ENCODE measurements at places on chromosomes 1 and 21.
A peak's percentile ranks its signal among the peaks of the same experiment; 100 is the strongest.

DNA sequence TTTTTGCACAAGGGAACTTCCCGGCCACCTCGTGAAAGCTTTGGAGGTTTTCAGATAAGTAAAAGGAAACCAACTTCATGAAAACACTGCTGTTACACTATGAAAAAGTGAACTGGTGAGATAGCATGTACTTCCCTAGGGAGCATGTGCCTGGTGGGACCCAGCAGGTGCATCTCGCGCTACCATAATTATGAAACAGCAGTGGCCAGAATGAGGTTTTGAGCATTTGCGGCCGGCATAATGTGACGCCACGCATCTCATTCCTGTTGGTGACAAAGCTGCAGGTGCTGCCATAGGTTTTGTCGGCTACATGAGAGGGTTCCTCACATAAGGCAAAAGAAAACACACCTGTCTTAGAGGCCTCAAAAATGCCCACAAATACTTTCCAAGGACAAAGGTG lies 1.7 kb downstream of the KRTAP10-3 start:
- no peak for DNase-seq

- DNase-seq: no peak
Measured at GRCh38 chr1:54624466-54625464, 1.4 kb upstream of the FAM151A start.

- DNase-seq: peak; percentile 8
Measured at GRCh38 chr1:96233422-96233821, 488.2 kb upstream of the PTBP2 start.

GRCh38 chr1:27100335-27101053 lies 54.4 kb downstream of the SLC9A1 start:
- no peak for DNase-seq

DNA sequence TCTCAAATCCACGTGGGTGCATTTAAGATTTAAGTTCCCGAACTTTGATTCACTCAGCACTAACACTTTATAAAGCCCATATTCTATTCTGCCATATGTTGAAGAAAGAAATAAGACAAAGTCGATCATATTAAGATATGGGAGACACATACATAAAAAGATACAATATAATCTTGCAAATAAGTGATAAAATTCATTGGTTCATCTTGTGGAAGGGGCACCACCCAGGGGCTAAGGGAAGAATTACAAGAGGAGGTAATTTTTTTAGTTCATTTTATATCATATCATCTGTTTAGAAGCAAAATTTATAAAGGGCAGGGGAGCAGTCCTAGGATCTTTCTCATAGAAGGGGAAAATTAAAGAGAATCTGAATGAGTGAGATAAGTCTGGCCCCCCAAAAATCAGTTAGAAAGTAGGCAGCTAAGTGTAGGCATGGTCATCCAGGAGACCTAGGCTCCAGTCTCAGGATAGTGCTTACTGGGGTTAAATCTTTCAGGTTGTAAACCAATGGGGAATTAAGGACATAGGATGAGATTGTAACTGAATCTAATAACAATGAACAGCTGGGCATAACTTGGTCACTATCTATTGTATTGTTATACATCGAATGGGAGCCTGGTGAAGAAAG lies 124.2 kb upstream of the L1TD1 start:
- DNase-seq: no peak

DNA sequence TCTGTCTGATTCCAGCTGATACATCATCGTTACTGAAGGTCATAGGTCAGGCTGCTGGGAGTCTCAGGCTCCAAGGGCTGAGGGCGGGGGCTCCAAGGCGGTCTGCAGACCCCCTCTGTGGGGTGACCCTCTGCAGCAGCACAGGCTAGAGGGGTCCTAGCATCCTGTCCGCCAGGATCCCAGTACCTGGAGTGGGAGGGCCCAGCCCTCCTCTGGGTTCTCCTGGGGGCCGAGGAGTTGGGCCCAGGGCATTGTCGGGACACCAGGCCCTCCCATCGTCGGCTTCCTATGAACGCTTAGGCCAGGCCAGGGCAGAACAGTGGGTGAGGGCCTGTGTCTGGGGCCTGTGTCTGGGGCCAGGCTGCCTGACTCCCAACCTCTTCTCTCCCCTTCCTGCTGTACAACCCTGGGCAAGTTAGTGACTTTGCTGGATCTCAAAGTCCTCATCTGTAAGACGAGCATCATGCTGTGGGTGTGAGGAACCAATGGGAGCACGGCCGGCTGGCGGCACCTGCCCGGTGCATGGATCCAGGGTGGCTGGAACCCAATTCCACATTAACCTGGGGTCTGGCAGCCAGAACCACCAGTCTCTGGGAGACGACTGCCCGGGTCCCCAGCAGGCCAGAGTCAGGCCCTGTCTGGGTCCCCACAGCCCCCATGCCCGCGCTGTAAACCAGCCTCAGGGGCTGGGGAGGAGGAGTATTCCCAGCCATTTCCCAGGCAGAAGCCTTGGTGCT lies 56.2 kb upstream of the COL18A1 start:
- no peak for DNase-seq

GRCh38 chr1:215923129-215923824 lies 356.2 kb downstream of the KCTD3 start:
- no peak for DNase-seq

DNA sequence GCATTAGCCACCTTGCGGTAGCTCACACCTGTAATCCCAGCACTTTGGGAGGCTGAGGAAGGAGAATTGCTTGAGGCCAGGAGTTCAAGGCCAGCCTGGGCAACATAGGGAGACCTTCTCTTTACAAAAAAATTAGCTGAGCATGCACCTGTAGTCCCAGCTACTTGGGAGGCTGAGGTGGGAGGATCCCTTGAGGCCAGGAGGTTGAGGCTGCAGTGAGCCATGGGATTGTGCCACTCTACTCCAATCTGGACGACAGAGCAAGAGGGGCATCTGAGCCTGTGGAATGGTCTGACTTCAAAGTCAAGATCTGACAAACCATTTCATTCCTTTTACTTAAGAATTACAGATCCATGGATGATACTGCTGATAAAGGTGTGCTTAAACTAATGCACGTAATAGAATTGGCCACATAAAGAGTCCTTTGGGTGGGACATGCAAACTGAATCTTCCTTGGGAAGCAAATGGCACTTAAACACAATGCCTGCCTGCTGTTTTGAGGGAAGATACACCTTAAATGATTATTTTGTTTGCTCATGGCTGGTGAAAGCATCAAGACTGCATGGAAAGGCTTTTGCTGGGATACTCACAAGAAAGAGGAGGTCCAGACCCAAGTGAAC lies 2.5 kb upstream of the TMEM201 start:
- no peak for DNase-seq

DNA sequence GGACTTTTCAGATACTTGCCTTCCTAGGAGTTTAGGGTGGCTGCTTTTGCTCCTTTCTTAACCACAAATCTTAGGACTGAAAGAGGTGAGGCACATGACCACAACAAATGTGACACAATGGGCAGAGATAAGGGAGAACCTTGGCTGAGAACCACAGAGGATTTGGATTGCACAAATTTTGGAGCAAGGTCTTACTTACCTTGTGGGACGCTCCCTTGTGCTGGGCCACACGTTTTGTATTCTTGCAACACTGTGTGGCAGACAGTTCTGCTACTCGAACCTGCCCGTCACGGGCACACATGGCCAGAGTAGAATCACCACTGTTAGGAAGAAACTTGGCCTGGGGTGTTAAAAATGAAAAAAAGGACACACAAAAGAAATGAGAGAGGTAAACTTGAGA lies 23.9 kb downstream of the DCAF8 start:
- DNase-seq: no peak

DNA sequence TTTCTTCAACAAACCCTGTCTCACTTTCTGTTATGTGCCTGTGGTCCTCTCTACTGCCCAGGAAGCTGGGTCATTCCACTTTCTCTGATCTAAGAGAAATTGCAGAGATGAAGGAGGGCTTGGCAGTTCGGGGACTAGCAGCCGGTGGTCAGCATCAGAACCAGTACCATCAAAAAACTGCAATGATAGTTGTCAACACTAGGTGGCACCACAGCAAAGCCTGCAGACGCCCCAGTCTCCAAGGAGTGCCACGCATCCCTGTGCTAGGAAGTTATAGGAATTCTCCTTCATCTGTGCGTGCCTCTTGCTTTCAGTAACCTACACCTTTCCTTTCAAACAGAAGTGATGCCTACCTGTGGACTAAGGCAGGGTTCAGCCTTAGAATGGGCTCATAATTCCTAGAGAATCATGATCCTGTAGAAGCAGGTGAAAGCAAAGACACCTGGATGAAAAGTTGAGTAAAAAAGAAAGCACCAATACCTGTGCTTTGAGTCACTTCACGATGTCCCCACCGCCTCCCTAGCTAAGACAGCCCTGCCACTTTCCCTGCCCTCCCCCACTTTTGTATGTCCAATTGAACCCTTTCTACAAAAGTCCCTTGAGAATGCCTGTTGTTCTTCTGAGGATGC lies 129.2 kb downstream of the ADAMTS1 start:
- DNase-seq: peak; percentile 53

GRCh38 chr1:208069908-208070307 lies 159.0 kb upstream of the CD34 start:
- DNase-seq: no peak

- no peak for DNase-seq
Measured at GRCh38 chr1:245968775-245969174, 538.3 kb downstream of the SMYD3 start.

DNA sequence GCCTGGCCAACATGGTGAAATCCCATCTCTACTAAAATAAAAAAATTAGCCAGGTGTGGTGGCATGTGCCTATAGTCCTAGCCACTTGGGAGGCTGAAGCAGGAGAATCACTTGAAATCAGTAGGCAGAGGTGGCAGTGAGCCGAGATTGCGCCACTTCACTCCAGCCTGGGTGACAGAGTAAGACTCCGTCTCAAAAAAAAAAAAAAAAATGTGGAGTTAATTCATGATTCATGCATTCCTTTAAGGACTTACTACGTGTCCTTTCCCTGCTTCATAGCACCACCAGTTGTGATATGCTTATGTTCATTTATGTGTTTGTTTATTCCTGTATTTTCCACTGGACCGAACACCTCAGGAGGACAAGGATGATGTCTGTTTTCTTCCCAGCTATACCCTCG lies 12.7 kb upstream of the PRELP start:
- no peak for DNase-seq

DNA sequence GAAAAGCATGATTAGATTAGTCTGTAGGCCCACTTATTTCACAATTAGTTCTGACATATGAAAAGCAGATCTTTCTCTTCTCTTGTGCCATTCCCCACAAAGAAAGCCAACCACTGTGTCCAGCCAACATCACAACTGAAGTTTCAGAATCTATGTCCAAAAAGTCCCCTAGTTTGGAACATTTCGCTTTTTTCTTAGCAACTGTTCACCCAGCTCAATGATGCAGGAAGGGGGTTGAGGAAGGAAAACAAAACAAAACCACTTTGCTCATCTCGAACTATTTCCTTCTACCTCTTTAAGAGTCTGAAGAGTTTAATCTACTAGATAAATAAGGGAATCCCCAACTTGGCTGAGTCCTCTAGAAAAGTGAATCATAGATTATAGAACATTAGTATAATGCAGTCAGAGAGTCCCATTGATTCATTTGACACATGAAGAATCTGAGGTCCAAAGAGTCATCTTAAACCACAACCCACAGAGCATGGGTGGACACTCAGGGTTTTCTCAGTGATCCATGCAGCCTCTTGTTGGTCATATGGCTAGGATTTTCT lies 159.3 kb upstream of the SGIP1 start:
- peak; percentile 60 for DNase-seq

GRCh38 chr1:97581614-97582051 lies 339.2 kb downstream of the DPYD start:
- no peak for DNase-seq

GRCh38 chr1:20169932-20170331 lies 16.0 kb upstream of the UBXN10 start:
- no peak for DNase-seq

DNA sequence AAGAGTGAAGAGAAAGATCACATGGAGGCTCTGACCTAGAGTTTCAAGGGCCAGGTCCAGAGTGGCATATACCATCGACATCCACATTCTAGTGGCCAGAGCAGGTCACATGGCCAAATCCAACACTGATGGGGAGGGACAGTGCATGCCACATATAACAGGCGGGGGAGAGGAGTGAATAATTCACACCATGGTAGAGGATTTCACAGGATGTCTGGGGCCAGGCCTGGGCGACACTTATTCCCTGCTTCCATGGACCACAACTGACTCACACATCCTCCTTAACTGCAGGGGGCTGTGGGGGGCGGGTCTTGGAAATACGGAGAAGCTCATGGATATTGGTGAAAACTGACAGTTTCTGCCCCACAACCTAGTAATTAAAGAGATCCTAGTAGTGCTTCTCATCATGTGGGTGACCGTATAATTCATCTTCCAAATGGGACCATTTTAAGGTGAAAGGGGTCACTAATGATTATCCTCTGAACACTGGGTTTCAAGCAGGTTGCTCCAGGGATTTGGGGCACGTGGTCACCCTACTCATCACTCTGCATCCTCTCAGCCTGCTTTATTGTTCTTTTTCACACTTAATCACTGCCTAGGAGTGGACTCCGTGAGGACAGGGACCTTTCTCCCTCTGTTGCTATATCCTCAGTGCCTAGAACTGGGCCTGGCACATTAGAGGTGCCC lies 44.0 kb downstream of the IGSF21 start:
- no peak for DNase-seq

DNA sequence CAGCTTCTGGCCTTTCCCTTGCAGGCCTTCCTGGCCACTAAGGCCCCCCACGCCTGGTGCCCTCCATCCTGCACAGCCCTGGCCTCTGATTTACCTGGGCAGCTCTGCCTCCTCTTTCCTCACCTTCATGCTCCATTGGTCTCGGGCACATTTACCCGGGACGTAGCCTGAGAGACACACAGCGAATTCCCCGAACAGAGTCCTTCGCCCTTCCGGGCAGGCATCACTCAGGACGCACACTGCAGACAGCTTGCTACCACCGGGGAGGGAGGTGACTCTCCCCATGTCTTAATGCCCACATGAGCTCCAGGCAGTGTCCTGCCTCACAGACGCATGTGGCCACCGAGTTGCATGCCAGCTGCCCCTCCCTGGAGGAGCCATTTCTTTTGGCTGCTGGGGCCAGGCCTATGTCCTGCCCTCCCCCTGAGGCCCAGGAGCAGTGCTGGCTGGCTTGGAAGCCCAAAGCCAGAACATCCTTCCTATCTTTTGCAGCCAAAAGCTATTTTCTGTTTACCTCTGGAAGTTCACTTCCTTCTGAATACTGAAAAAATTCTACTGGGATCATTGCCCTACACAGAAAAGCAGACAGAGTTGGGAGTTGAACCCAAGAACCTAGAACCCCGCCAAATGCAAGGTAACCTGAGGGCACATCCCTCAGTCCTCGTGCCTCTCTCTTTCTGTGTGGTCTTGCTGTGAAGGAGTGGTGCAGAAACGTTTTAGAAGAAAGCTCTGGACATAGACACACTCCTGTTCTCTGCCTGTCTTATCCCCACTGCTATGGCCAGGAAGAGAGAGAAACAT lies 209.5 kb downstream of the TOMM20 start:
- no peak for DNase-seq
